ENCODE measurements at places on chromosomes 6 and 20.

GRCh38 chr6:85285114-85285513 is 164.8 kb upstream of the NT5E start:
- DNase-seq: no peak

DNA sequence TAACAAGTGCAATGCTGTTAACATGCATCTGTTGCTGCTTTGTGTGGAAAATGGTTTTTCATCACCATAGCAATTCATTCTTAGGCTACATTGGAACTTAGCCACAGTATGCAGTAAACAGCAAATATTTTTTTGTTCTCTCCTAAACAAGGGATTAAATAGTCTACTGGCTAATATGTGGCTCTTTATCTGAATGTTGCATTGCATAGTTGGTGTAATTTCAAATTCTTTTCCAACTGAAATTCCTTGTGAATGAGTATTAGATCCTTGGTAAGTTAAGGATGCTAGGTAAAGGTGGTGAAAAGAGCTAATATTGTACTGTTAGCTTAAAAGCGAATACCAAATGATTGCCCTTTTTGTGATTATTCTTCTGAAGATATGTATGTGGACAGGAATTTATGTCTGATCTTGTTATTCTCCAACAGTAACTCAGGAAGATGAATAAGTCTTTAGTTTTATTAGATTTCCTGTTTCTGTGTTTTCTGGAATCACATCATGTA is 958 bp downstream of the MLIP start:
- DNase-seq: no peak

GRCh38 chr6:139391709-139392108 is 17.3 kb upstream of the CITED2 start:
- no peak for DNase-seq

DNA sequence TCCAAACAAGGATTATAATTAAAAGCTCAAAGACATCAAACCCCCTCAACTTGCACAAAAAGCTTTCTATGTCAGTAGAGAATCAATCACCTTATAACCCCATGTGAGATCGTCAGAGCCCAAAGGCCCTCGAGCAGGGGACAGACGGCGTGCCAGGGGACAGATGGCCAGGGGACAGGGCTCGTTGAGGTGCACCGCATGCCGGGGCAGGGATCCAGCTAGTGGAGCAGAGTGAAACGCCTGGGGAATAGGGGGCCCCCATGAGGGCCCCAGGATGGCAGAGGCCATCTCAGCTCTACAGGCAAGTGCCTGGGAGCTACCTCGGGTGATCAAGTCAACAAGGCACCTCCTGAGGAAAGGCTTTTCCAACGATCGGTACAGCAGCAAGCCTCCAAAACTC is 28.6 kb downstream of the DIDO1 start:
- no peak for DNase-seq

GRCh38 chr20:58046311-58046710 is 182.1 kb downstream of the ANKRD60 start:
- no peak for DNase-seq

DNA sequence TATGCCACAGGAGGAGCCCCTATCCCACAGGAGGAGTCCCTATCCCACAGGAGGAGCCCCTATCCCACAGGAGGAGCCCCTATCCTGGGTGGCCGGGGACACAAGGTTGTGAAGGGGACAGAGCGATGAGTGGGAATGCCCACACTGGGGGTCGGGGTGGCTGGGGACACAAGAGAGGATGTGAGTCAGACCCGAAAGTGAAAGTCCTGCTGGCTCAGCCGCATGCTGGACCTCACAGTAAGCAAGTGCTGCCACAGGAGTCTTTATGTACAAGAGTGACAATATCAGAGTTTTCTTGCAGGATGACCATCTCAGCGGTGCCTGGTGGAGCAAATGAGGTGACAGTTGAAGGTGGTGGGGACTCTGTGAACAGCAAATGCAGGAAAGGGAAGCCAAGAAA is 93.7 kb downstream of the PSMB1 start:
- no peak for DNase-seq

DNA sequence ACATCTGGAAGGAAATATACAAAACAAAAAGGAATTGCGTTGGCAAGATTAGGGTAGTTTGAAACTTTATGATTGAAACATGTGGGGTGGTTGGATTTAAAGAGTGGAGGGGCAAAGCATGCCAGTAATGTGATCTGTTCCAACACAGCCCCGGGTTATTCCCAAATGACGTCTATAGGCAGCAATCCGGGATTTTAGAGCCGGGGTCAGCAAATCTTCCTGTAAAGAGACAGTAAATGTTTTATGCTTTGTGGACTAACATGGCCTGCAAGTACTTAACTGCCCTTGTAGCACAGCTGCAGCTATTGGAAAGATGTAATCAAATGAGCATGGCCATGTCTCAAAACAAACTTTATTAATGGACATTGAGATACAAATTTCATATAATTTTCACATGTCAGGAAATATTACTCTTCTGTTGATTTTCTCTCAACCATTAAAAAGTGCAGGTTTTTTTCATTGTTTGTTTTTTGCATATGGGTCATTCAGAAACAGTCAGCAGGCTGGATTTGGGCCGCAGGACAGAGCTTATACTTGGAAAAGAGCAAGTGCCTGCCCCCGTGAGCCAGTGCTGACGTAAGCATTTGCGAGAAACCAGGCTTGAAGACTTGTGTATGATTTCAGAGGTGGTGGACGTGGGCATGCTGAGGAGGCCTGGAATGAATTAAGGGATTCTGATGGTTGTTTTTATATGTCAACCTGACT is 136.5 kb downstream of the DOK5 start:
- no peak for DNase-seq

DNA sequence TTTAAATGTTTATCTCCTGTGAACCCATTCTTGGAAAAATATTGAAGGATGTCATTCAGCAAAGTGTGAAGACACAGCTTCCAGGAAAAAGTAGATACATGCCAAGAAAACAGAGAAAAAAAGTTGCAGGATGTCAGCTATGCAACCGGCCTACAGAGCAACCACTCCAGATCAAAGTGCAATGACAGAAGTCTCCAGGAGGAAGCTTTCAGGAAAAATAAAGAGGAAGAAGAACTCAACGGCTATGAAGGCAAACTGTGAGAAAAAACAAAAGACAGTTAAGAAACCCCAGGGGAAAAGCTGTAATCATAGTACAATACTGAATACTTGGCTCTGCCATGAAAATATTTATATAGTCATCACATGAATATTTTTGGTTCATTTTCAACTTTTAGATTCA is 30.6 kb downstream of the REPS1 start:
- DNase-seq: no peak

- no peak for DNase-seq
Observed at GRCh38 chr6:138455746-138456400, 43.4 kb downstream of the NHSL1 start.

- DNase-seq: no peak
Observed at GRCh38 chr6:44431118-44431725, 43.7 kb downstream of the CDC5L start.

DNA sequence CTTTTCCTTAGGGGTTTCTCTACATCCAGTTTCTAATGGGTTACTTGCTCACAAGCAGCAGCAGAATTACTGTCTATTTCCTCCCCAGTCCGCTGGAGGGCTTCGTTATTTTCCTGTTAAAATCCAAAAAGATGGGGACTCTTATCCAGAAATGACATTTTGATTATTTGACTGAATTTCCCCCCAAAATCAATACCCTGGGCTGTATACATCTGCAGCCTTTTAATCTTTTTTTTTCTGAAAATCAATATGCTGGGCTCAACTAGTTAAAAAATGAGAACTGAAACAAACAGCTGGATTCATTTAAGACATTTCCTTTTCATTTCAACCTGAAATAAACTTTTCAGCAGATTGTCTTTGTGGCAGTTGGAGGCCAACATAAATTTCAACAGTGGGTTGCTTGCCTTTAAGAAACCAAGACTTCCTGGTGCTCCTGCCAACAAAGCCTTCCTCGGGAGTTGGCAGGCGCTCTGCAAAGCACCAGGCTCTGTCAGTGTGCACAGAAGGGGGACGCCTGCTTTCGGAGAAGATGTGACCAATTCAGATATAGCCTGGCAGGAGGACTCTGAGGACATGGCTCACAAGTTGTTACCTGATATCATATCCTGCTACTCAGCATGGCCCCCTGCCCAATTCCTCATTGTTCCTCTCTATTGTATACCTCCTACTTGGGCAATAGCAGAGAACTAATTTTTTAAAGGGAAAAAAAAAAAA is 204.7 kb upstream of the ARG1 start:
- DNase-seq: no peak

GRCh38 chr20:60201198-60201835 is 243.1 kb downstream of the CDH26 start:
- DNase-seq: no peak

DNA sequence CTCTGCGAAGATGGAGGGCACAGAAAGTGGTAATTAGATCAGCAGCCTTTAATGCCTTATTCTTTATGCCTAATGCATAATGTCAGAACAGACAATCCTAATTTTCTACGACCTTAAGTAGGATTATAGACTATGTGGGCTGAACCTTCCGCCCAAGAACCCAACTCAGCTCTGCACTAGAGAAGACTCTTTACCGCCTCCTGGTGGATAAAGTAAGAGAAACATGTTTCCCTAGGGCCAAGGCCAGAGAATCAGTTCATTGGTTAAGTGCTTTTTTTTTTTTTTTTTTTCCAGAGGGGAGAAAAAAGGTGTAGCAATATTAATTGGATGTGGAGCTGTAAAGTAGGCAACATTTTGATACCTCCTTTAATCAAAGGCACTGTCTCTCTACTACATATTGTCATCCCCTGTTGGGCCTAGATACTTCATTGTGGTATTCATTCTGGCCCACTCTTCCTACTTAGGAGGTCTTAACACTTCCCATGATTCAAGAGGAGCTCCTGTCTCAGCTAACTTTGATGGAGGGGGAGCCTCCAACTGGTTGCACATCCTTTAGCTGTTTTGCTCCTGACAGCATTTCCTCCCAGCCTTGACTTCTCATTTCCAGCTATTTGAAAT is 124.9 kb upstream of the NRN1 start:
- DNase-seq: no peak

DNA sequence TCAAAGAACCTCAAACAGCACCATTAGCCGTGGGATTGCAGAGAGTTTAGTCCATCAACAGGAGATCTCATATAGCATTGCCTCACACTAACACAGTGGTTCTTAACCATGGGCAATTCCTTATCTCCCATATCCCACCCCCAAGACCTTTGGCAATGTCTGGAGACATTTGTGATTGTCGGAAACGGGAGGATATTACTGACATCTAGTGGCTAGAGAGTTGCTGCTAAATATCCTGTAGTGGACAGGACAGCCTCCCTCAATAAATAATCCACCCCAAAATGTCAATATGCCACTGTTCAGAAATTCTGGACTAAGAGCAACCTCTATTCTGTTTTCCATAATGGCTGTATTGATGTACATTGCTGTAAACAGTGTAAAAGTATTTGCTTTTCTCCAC is 210.1 kb upstream of the CCN2 start:
- no peak for DNase-seq

- no peak for DNase-seq
Observed at GRCh38 chr20:23031346-23031745, 3.8 kb upstream of the SSTR4 start.

DNA sequence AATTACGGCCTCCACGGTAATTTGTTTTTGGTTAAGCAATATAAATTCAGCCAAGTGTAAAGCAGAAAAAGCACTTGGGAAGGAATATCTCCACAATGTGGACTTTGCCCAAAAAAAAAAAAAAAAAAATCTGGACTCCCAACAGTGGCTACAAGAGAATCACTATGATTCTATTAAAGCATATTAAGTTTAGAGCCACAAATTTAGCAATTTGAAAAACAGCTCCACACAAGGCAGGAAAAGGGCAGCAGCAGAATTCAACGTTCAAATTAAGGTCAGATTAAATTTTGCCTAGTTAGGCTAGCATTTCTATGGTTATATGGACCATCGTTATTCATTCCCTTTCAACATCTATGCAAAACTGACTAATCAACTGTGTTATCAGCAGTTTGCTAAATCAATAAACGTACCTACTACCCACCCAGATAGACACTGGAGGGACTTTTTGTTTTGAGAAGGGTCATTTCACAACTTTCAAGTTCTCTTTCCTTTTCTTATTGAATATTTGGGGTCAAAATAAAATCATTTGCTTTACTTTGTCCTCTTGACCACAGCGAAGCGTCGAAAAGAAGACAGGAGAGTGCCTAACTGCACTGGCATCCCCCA is 1.0 kb downstream of the MCM9 start:
- no peak for DNase-seq

- DNase-seq: no peak
Observed at GRCh38 chr6:124303971-124304370, 500.3 kb downstream of the NKAIN2 start.

GRCh38 chr6:110645685-110646418 is 169.4 kb downstream of the CDK19 start:
- DNase-seq: no peak

DNA sequence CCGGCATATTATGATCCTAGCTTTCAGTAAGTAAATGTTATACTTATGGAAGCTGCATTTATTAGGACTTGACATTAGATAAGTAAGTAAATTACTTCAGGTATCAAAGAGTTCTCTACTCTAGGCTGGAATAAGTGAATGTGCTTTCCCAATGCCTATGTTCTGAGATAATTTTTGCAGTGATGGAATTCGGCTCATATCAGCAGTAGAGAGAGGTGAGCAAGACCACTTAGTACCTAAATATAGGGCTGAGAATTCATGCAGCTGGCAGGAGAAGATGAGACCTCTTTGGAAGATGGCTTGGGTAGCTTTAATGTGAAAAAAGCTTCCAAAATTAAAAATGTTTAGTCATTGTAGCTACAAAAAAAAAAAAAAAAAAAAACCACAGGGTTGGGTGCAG is 13.3 kb upstream of the BEND3 start:
- no peak for DNase-seq

DNA sequence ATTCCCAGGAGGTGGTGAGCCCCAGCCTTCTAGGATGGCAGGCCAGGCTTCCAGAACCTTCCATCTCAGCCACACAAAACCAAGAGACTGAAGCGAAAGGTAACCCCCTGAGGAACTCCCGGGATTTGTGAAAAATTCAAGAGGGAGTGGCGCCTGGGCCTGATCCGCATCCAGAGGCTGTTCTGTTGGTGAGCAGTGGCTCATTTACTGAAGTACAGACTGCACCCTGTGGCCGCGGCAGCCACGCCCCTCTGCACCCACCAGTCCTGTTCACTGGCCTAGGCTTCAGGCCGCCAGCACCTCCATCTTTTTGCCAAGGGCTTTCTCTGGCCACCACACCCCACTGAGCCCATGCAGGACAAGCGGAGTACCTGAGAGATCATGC is 79.1 kb upstream of the PTPN1 start:
- DNase-seq: no peak

GRCh38 chr20:57806476-57806875 is 96.7 kb upstream of the PMEPA1 start:
- no peak for DNase-seq

- DNase-seq: no peak
Observed at GRCh38 chr6:53803081-53803860, 8.5 kb downstream of the LRRC1 start.

Measured in activated CD8-positive, alpha-beta memory T cell treated with anti-CD3 and anti-CD28 coated beads for 1 hour (primary cell).